ENCODE measurements at places on chromosomes 7 and 10.

DNA sequence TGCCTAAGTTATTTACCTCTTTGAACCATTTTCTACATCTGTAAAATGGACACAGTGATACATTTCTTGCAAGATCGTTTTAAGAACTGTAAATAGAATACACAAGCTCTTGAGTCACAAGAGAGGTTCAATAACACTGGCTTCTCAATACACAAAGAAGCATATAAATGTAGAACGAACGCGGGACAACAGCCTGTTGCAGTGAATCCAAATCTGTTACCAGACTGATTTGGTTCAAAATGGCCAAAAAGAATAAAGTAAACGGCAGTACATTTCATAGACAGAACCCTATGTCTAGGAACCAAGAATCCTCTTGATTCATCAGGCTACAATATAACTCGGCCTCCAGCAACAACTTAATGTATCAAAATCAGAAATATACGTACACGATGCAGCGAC, 701 bp downstream of the MTPAP start:
- no peak for DNase-seq

GRCh38 chr7:140165422-140165821, 11.4 kb downstream of the KDM7A start:
- DNase-seq: no peak

DNA sequence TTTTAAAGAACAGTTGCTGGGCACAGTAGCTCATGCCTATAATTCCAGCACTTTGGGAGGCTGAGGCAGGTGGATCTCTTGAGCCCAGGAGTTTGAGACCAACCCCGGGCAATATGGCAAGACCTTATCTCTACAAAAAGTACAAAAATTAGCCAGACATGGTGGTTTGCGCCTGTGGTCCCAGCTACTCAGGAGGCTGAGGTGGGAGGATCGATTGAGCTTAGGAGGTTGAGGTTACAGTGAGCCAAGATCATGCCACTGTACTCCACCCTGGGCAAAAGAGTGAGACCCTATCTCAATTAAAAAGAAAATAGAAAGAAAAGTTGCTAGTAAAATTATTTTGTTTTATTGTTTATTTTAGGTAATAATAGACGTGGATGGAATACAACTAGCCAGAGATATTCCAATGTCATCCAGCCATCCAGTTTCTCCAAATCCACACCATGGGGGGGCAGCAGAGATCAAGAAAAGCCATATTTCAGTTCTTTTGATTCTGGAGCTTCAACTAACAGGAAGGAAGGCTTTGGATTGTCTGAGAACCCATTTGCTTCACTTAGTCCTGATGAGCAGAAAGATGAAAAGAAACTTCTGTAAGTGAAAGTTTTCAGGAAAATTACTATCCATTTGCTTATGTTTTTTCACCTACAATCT, 3.0 kb downstream of the NUP42 start:
- no peak for DNase-seq

- DNase-seq: no peak
Measured at GRCh38 chr10:58839771-58840170, 327.1 kb downstream of the BICC1 start.

GRCh38 chr7:139851770-139852481, 22.9 kb downstream of the TBXAS1 start:
- no peak for DNase-seq

Data from activated T-cell treated with anti-CD3 and anti-CD28 coated beads, Interleukin-2, amount 50 U/mL, for 48 hours (primary cell).